T-cell (primary cell): ENCODE measurements at places on chromosomes 11 and 22. TPM values are rescaled to one million over a fixed set of nuclear protein-coding genes. Genes with fewer than 3 reads are reported as not detected.

Gene THOC5
- total RNA-seq = 48.8 TPM

Gene FAT3
- not detected for total RNA-seq

Gene CEP126
- total RNA-seq = 2.0 TPM

Gene BIK
- total RNA-seq = 2.7 TPM

Gene ROBO4
- 0.50 TPM for total RNA-seq

Gene TRIM64
- not detected for total RNA-seq

Gene HEPHL1
- not detected for total RNA-seq

Gene CHRM1
- total RNA-seq = not detected

Gene KRTAP5-9
- total RNA-seq = not detected

Gene OR5B21
- 0.90 TPM for total RNA-seq

Gene LTBP3
- 263 TPM for total RNA-seq
